ENCODE measurements at places on chromosomes 7 and 10.

GRCh38 chr10:132418527-132419416, 21.8 kb downstream of the PWWP2B start:
- no peak for DNase-seq

DNA sequence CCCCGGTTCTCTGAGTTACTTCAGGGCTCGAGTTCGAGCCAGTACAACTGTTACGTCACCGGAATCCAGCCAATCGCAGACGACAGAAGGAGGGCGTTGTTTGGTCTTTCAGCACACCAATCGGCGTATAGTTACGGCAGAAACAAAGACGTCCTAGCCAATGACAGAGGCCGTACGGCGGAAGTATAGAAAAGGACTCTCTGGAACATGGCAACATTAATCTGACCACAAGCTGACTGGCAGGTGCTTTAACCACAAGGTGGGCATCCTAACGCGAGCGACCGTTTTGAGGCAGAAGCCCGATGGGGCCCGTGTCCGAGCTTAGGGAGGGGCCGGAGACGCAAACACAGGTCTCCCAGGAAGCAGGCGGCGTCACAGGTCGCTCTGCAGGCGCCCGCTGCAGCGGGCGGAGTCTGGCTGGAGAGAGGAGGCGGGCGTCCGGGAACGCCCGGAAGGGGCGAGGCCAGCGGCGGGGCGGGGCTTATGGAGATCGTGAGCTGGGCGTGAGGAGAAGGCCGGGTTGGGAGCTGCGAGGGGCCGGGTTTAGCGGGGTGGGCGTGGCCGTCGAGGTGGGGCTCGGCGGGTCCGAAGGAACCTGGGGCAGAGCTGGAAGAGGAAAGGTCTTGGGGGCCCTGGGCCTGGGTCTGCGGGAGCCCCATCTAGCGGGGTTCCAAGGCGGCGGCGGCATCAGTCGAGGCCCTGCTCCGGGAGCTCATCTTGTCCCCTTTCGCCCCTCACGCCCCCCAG, at the start of gene MOSPD3:
Gene MOSPD3, plus strand, starts transcription at position 558 of the 747 bp plus-strand sequence. CDS start 252 bp downstream, outside the sequence.
- peak; percentile 99 for DNase-seq

- no peak for DNase-seq
These were observed 15.7 kb downstream of the TMEM106B start for GRCh38 chr7:12226756-12227155.

DNA sequence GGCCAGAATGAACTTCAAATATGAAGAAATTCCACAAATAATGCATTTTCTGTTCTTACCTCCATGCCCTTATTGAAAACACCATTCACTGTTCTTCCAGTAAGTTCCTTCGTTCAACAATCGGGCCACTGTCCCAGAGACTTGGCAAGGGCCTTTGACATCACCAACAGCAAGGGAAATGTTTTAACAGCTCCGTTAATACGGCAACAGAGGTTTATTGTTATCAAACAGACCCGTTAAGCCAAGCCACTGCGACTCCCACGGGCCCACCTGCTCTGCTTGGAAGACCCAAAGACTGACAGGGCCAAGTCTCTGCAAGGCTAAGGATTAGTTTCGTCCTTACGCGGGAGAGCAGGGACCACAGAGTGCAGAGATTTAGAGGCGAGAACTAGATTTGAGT, 43.4 kb upstream of the LYZL1 start:
- no peak for DNase-seq

DNA sequence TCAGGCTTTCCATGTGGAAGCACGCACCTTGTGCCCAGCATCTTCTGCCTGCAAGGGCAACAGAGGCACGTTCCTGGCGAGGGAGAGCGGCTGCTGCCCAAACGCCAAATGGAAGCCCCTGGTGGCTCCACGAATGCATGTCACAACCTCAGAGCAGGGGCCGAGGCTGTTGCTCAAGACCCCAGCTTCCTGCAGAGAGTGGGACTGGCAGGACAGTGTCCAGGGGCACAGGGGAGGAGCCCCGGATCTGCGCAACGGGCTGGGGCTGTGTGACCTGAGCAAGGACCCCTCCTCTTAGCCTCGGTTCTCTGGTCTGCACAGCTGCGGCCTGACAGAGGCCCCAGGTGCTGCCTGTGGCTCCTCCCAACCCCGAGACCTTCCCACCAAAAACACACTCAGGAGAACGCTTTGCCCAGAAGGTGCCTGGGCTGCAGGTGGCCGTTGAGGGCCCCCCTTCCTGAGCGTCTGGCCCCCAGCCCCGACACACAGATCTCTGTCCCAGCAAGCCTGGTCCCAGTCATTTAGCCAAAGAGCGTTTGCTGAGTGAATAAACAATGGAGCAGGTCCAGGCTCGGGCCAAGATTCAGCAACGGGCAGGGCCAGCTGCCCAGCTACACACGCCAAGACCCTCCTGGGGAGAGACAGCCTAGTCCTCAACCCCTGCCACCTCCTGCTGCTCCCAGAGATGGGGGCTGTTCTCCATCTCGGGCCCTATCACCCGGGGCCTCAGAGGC, 1.2 kb downstream of the MICALL2 start:
- no peak for DNase-seq

DNA sequence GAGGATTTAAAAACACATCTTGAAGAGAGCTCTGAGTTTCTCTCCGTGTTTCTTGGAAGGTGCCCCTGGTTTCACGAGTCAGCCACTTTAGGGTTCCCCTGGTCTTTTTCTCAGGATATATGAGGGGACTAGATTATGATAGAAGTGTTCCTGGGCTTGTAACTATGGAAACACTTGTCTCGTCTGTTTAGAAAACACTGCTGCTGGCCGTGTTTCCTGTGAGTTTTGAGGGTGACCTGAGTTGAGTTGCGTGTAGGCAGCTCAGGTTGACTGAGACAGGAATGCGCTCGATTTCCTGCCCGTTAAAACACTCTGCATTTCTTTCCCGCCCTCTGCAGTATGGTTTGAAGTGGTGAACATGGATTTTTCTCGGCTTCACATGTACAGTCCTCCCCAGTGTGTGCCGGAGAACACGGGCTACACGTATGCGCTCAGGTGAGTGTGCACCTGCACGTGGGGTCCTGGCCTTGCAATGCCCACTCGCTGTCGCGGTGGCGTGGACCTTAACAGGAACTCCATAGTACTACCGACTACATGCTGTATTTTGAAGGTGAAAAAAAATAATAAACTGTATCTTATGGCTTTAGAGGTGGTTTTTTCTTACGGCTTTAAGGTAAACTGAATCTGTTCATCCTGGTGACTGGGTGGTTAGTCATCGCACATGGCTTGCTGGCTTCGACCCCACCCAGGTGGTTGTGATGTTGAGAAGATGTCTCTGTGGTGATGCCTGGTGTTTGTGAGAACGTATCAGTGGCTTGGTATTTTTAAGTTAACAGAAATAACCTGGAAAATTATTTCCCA, at the start of gene SUN1:
Gene SUN1, plus strand, starts transcription at position 310 of the 801 bp plus-strand sequence. Its CDS starts 49 bp downstream, at position 359.
- DNase-seq = no peak

- no peak for DNase-seq
These were observed 14.1 kb downstream of the GLI3 start for GRCh38 chr7:42222891-42223290.

DNA sequence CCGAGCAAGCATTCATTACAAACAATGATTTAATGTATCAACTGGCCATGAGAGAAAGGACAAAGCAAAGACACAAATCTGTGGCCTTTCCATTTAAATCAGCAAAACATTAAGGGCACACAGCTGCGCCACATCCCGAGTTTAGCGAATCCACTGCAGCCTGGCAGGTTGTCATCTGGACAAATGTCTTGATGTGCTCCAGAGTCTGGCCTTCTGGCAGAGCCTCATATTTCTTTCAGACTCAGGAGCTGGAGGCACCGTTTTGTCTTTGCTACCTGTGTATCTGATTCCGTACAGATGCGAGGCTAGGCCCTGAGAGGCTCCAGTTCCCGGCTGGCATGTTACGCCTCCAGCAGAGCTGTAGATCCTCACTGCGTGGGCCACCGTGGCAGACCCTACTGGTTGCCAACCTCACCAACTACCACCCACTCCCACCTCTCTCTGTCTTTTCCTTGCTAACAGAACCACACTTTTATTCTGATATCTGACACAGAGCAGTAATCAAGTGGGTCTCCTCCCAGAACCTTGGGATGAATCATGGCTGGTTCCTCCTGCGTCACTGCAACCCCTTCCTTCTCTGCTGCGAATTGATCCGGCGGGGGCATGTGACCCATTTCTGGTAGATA, 40.9 kb upstream of the EFCAB10 start:
- DNase-seq = no peak

- DNase-seq = no peak
These were observed 58.5 kb downstream of the PWWP2B start for GRCh38 chr10:132455441-132455971.

- DNase-seq = no peak
These were observed 237.1 kb upstream of the FAM3C start for GRCh38 chr7:121633186-121633585.

GRCh38 chr10:338171-339037, 203.1 kb downstream of the ZMYND11 start:
- DNase-seq = no peak

DNA sequence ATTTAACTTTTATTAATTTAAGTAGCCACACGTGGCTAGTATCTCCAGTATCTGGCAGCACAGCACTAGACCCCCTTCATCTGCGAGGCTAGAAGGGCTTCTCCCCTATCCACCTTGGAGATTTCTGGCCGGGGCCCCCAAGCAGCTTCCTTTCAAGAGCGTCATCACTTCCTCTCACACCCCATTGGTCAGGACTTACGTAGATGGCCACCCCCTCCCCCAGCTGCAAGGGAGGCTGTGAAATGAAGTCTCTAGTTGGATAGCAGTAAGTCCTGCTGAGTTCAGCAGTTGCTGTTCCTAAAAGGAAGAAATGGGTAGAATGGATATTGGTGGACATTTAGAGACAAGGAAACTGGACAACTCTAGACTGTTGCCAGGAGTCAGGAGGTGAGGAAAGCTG, 33.8 kb upstream of the COMTD1 start:
- no peak for DNase-seq

- no peak for DNase-seq
These were observed 3.3 kb downstream of the MUC3A start for GRCh38 chr7:100952641-100953040.

GRCh38 chr10:91759581-91759986, 38.6 kb upstream of the TNKS2 start:
- no peak for DNase-seq

- DNase-seq = no peak
These were observed 246.0 kb downstream of the ELFN1 start for GRCh38 chr7:1915956-1916600.

DNA sequence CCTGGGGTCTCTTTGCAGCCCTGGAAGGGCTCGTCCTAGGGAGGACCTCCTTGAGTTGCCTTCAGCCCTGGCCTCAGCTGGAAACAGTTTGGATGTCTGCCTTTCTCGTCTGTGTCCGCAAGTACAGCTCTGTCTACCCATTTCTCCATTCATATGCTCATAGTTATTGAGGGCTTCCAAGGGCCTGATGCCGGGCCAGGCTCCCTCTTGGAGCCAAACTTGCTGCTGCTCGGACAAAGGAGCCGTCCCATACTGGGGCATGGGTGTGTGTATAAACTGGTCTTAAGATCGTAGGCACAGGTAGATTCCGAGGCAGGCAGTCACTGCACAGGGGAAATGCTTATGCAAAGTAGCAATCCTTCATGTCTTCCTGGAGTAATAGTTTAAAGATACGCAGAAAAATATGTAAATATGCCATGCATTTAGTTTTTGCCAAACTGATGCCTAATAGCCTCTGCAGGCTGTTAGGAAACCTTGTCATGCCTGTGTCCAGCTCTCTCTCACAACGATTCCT, 117.0 kb upstream of the BTBD16 start:
- no peak for DNase-seq
